ENCODE measurements at places on chromosomes 16 and 17.

DNA sequence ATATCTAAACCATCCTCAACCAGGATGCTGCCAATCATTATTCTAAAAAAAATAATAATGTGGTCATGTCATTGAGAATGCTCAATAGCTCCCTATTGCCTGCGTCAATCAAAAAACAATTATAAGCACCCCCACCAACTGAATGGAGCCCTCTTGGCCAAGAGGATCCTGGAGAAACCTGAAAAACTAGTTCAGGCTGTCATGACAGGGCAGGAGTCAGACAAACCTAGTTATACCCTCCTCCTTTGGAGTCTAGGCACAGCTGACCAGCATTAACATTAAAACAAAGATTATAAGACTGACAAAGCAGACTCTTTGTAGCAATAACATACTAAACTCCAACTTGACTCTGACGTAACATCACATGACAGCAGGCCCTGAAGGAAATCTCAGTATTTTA lies 119.2 kb upstream of the CCL2 start:
- DNase-seq: no peak

DNA sequence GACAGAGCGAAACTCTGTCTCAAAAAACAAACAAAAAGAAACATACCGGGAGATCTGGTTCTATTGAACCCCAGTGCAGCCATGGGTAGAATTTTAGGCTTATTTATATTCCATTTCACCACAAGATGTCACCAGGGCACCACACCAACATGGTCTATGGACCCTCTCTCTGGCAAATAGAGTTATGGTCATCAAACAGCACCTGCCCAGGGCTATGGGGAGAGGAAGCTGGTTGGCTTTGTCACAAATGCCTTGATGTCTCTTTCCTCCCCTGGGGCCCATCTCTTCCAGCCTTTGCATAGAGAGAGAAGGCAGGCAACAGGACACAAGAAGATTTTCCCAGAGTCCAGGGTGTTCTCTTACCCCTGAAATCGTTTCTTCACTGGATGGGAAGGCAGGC lies 128.4 kb downstream of the WWOX start:
- DNase-seq: no peak

- DNase-seq: no peak
These were observed 127.9 kb downstream of the NPIPB5 start for GRCh38 chr16:22638393-22639206.

DNA sequence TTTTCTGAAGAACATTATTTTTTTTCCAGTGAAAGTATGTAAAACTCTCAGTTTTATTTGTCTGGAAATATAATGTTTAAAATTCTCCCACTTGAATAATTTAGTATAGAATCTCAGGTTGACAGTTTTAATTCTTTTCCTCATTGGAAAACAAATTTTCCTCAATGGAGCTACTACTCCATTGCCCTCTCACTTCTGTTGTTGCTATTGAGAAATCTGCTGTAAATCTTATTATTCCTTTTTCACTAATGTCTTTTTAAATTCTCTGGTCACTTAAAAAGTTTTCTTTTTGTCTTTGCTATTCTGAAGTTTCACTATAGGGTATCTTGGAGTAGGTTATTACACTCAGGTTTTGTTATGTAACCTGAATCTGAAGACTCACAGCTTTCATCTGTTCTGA lies 216.1 kb upstream of the PMFBP1 start:
- DNase-seq: no peak

- DNase-seq: no peak
These were observed 773 bp downstream of the NTN3 start for GRCh38 chr16:2471653-2472487.

DNA sequence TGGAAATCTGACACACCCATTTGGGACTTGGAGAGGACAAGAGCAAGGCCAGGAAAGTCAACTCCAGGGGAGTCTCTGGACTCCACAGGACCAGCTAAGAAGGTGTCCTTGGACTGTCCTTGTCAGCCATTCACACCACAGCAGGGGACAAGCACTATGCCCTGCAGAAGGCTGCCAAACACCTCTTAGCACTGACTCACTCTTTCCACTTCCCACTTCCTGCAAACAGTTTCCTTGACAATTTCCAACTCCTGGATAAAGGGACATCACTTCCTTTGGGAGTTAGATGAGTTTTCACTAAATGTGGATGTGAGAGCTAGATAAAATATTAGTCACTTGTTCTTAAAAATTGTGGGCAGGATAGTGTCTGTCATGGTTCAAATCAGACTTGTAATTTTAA lies 37.8 kb upstream of the BCAR1 start:
- DNase-seq: no peak

- DNase-seq: no peak
These were observed 55.8 kb downstream of the ZFHX3 start for GRCh38 chr16:72992142-72992601.

- no peak for DNase-seq
These were observed 5.8 kb downstream of the TXNDC11 start for GRCh38 chr16:11736903-11737302.

DNA sequence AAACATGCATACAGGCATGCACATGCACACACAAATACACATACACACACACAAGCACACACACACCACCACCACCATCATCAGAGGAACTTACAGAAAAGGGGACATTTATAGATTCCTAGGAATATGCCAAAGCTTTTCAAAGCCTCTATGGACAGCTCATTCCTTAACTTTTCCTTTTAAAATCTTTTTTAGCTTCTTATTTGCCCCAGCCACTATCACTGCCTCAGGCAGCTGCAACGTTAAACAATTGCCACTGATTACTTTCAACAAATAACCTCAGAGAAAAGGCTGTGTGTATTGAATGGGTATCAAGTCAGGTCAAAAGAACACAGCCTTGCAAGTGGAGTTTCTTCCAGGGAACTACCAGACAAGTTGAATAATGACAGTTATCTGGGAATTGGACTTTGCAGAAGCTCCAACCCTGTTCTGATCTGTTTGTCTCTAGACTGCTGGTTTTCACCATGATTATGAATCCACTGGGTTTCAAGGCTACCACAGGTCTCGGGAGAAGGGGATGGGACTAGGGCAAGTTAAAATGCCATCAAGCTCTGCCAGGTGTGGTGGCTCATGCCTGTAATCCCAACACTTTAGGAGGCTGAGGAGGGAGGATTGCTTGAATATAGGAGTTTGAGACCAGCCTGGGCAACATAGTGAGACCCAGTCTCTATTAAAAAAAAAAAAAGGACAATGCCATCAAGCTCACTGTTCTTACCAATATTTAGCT lies 21.9 kb upstream of the BEAN1 start:
- DNase-seq: no peak

DNA sequence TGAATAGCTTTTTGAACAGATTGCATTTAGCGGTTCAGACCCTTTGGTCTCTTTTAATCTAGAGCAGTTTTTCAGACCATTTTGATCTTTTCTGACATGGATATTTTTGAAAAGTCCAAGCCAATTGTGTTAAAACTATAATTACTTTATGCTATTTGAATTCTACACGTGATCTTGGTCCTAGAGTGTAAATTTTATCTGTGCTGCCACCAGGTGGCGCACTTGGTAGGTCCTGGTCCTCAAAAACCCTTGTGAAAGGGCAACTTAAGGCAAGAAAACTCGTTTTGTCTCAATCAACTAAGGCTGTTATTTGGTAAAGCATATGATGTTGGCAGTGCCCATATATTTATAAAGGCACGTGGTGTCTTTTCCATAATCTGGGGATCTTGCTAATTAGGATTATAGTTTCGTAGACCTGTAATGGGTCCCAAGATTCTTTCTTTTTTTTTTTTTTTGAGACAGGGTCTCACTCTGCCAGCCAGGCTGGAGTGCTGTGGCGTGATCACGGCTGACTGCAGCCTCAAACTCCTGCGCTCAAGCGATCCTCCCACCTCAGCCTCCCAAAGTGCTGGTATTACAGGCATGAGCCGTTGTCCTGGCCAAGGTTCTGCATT lies 43.9 kb upstream of the TEX2 start:
- peak; percentile 19 for DNase-seq

DNA sequence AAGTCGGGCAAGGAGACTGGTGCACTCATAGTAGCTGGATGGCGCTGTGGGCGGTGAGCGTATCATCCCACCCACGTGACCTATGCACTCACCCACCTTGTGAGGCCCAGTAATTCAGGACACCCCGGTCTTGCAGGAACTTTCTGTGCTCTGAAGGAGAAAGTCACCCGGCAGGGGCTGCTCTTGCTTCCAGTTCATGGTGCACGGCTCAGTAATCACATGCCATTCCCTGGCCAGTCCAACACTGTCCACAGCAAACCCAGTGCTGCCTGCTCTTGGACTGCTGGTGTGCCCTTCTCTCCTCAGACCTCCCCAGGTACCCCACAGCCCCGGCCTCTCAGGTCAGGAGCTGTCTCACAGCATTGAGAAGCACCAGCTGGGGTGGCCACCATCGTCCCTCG lies 16.4 kb upstream of the RHBDF2 start:
- DNase-seq: no peak

GRCh38 chr16:85205747-85206471 lies 93.6 kb upstream of the CIBAR2 start:
- DNase-seq: no peak

DNA sequence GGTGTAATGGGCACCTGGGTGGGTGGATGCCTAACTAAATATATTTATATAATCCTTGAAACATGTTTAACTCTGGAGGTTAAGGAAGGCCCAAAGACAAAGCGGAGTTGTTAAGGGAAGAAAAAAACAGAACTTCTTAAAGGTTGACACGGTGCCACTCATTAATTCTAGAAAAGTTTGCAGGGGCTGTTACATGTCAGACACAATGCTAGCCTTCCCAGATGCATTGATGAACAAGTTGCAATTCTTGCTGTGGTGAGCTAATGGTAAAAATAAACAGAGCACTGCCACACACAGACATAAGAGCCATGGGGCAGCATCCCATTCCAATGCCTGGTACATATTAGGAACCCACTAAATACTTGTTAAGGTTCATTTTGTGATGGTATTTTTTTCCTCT lies 109.5 kb downstream of the CDH13 start:
- no peak for DNase-seq

DNA sequence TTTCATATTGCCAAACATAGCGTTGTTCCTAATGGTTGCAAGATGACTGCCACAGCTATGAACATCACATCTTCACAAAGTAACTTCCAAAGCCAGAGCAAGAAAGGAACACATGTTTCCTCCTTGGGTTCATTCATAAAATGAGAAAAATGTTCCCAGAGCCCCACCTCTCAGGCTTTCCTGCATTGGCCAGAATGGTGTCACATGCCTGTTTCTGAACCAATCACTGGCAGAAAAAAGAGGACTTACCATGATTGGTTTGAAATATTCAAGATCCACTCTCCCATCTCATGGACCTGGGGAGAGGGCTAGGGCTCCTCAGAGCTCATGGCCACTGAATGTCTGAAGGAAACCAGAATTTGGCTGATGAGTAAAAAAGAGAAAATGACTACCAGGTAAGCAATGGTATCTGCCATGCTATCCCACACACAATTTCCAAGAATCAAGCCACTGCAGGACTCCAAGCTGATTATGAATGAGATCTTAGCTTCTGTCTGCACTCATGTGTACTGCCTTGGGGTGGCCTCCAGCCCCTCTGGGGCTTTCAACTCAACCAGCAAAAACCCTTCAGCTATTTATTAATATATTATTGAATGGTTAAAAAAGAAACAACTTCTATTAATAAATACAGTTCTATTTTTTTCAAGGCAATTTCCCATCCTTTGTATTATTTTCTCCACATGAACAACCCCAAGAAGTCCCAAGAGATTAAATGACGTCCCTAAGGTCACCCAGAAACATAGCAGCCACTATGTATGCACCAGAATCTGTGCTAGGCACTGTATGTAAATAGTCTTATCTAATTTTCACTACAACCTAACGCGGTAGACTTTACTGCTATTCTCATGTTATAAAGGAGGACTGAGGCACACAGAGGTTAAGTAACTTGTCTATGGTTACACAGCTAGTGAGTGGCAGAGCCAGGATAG lies 61.4 kb upstream of the TMC5 start:
- DNase-seq: no peak

GRCh38 chr17:59680314-59680713 lies 26.9 kb downstream of the PTRH2 start:
- no peak for DNase-seq

DNA sequence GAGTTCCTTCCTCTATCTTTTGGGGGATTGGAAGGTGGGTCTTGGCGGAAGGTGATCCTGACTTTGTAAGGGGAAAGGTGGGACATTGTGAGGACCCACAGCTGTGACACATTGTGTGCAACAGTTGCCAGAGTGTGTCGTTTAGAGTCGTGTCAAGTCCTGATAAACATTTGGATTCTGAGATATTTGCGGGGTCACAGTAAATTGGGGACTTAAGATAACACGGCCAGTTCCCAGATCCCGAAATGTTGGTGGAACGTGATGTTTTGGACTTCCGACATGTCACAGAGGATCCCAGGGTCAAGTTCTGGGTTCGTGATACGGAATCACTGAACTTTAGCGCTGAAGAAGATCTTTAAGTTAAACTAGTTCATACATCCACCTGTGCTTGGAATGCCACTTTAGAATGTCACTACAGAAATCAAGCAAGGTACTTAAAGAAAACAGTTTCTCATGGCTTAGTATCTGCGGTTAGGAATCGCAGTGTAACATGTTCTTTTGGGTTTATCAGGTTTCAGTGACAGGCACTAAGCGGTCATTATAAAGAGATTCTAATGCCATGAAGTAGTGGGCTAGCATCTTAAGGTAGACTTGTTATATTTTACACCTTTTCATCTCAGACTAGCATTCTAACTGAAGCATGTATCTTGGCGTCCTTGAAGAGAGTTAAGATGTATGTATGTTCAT lies 815 bp downstream of the ATAD5 start:
- DNase-seq: no peak

DNA sequence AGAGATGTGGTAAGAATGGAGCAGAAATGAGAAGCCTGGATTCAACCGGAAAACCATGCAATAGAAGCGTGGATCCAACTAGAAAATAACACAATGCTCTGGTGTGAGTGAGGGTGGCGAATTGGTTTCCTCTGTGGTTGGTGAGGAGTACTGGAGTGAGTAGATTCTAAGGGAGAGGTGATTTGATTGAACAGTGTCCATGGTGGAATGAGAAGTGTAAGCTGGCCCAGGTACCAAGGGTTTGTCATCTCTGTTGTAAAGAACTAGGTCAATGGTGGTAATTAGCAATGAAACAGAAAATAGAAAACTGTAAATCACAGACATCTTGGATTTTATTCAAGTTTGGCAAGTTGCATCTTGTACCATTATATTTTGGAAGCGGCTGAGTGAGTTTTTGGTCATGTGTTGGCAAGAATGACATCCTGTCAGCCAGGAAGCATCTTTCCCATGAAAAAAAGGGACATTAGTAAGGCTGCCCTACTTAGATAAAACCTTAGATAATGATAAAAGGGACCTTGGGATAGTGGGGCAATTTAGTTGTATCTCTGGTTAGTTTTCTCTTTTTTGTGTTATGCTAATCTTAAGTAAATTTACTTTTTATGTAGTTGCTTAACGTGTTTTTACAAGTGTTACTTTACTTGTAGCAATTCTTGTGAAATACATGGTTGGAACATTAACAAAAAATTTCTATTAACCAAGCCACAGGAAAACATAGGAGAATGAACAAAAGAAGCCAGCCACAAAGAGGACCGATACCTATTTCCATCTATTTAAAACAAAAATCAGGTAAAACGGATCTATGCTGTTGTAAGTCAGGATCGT lies 20.9 kb downstream of the HSD17B2 start:
- DNase-seq: no peak

DNA sequence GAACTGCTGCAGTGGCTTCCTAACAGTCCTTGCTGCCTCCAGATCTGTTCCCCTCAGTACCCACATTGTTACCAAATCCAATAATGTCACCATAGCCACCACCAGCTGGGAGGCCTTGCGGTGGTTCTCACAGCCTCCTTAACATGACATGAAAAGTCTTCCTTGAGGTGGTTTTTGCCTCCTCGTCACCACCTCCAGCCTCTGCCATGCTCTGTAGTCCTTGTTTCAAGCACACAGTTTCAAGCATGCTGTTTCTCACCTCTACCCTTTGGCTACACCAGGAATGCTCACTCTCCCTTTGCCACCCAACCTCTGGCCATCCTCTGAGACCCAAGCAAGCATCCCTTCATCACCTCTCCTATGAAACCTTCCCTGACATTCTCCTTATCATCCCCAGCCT lies 47.2 kb downstream of the DNAH9 start:
- DNase-seq: no peak

Measured in activated CD8-positive, alpha-beta memory T cell treated with anti-CD3 and anti-CD28 coated beads for 1 hour (primary cell).